ENCODE measurements at places on chromosomes 3 and 15. TPM values are rescaled to one million over a fixed set of nuclear protein-coding genes. Genes with fewer than 3 reads are reported as not detected.

DNA sequence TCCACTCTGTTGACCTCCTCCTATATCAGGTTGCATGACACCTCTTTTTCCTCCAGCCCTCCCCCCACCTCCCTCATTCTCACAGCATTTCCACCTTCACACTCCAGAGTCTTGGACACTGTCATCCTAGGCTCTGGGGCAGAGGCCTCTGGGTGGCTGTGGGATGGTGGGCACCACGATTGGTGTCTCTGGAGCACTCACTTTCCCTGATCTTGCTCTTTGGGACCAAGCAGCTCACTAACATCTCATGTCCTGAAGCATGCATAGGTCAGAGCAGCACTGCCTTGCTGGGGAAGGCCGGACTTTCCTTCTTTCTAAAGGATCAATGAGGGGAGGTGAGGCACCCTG lies 14.9 kb downstream of the ZBTB47 start:
- no peak for DNase-seq
- no peak overlapping the region for H3K27ac ChIP-seq
- peaks cover 7% of the 10 kb centered on the region for H3K4me1 ChIP-seq
- no peak overlapping the region for H3K4me3 ChIP-seq
- peaks cover 16% of the 10 kb centered on the region for H3K27me3 ChIP-seq
- no peaks in the 10 kb centered on the region for H3K36me3 ChIP-seq

DNA sequence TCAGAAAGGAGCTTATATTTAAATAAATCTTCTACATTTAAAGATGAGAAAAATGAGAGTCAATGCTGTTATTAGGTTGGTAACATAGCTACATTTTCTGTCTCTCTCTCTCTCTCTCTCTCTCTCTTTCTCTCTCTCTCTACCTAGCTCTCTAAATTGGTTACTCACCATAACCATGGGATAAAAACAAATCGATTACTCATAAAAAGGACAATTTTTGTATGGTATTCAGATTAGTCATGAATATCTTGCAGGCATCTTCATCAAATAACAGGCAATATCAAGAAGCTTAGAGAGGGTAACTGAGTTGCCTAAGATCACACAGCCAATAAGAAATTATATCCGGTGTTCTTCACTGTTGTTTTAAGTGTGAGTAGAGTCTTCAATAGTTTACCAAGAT lies 81.8 kb upstream of the ALCAM start:
- H3K4me1 ChIP-seq = peaks cover 10% of the 10 kb centered on the region
- H3K27me3 ChIP-seq = no peaks in the 10 kb centered on the region

- peak; percentile 26 for DNase-seq
- H3K27me3 ChIP-seq = no peaks in the 10 kb centered on the region
- H3K36me3 ChIP-seq = peaks cover 6% of the 10 kb centered on the region
- no peak overlapping the region for H3K4me3 ChIP-seq
These were observed 8.2 kb downstream of the TRNT1 start for GRCh38 chr3:3134750-3135448.

GRCh38 chr3:121651684-121652083 lies 9.0 kb downstream of the HCLS1 start:
- H3K27me3 ChIP-seq = no peaks in the 10 kb centered on the region
- no peak overlapping the region for H3K4me3 ChIP-seq
- no peak overlapping the region for H3K27ac ChIP-seq
- H3K36me3 ChIP-seq = no peaks in the 10 kb centered on the region

The SOX14 gene
- not detected for total RNA-seq

DNA sequence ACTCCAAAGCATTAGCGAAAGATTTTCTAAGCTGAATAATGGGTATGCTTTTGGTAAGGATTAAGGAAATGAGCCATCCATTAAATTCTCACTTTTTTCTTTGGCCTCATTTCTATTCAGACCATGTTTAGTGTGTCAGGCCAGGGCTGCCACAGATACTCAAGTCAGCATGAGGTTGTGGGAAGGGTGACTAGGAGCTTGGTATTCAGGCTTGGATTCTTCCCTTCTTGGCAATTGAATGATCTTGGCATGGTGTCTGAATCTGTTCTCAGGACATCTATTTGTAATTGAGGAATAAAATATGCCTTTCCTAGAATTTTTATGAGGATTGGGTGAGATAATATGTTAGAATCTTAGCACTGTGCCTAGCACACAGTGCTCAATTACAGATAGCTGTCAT lies 11.2 kb downstream of the CCNB2 start:
- H3K4me1 ChIP-seq = no peaks in the 10 kb centered on the region
- H3K27ac ChIP-seq = no peak overlapping the region
- peaks cover 26% of the 10 kb centered on the region for H3K36me3 ChIP-seq
- no peak for DNase-seq
- no peak overlapping the region for H3K4me3 ChIP-seq

The FANCD2OS gene
- not detected for total RNA-seq

The PLA2G4D gene
- not detected for total RNA-seq

GRCh38 chr3:42443819-42444436 lies 33.5 kb upstream of the LYZL4 start:
- H3K27me3 ChIP-seq = peaks cover 44% of the 10 kb centered on the region
- no peak overlapping the region for H3K27ac ChIP-seq
- H3K4me3 ChIP-seq = no peak overlapping the region
- no peaks in the 10 kb centered on the region for H3K4me1 ChIP-seq
- no peaks in the 10 kb centered on the region for H3K36me3 ChIP-seq
- peak; percentile 72 for DNase-seq

- peaks cover 19% of the 10 kb centered on the region for H3K27me3 ChIP-seq
- H3K4me1 ChIP-seq = peaks cover 14% of the 10 kb centered on the region
- peak; percentile 62 for DNase-seq
- H3K36me3 ChIP-seq = no peaks in the 10 kb centered on the region
- no peak overlapping the region for H3K27ac ChIP-seq
- H3K4me3 ChIP-seq = no peak overlapping the region
These were observed 55.8 kb downstream of the ZNF621 start for GRCh38 chr3:40580494-40581091.

The LRRC58 gene
- total RNA-seq = 15.8 TPM

DNA sequence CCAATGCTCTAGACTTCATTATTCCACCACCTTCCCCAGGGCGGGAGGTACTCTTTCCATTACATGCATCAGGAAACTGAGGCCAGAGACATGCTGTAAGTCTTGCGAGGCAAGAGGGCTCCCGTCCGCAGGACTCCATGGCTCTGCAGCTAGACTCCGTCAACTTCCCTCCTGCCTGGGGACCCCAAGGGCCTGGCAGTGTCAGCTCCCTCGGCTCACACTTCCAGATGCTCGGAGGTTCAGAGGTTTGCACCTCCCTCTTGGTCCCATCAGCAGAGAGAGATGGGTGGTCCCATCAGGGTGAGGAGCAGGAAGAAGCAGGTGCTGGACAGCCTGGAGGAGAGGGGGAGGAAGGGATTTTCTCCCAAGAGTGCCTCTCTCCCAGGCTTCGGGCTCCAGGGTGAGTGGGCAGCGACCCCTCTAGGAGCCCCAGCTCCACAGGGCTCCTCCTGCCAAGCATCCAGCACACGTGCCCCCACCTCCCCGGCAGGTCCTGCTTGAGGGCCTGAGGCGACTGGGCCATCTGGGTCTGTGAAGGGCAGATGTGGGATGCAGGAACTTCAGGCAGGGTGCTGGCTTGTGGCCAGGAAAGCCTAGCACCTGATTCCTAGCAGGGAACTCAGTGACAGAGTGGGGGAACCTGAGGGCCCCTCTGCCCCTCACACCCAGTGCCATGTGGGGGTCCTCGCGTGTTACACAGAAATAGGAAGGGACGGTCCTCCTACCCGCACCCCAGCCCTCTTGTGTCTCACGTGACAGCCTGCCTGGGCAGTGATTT lies 9.3 kb downstream of the PAK6 start:
- no peak for DNase-seq
- no peak overlapping the region for H3K4me3 ChIP-seq
- H3K4me1 ChIP-seq = peaks cover 19% of the 10 kb centered on the region
- H3K27me3 ChIP-seq = peaks cover 56% of the 10 kb centered on the region

DNA sequence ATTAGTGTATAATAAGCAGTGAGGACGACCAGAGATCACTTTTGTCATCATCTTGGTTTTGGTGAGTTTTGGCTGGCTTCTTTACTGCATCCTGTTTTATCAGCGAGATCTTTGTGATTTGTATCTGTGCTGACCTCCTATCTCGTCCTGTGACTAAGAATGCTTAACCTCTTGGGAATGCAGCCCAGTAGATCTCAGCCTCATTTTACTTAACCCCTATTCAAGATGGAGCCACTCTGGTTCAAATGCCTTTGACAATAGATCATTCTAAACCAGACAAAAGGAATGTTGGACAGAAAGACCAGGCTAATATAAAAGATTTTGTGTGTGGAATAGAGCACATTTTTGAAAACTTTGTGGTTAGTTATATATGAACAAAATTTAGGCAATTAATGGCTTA lies 618.5 kb upstream of the BCHE start:
- no peaks in the 10 kb centered on the region for H3K4me1 ChIP-seq
- no peaks in the 10 kb centered on the region for H3K36me3 ChIP-seq
- DNase-seq = no peak
- H3K27ac ChIP-seq = no peak overlapping the region

GRCh38 chr15:51580982-51581381 lies 41.6 kb downstream of the DMXL2 start:
- H3K36me3 ChIP-seq = no peaks in the 10 kb centered on the region
- no peaks in the 10 kb centered on the region for H3K27me3 ChIP-seq
- H3K4me1 ChIP-seq = peaks cover 11% of the 10 kb centered on the region
- H3K4me3 ChIP-seq = no peak overlapping the region

DNA sequence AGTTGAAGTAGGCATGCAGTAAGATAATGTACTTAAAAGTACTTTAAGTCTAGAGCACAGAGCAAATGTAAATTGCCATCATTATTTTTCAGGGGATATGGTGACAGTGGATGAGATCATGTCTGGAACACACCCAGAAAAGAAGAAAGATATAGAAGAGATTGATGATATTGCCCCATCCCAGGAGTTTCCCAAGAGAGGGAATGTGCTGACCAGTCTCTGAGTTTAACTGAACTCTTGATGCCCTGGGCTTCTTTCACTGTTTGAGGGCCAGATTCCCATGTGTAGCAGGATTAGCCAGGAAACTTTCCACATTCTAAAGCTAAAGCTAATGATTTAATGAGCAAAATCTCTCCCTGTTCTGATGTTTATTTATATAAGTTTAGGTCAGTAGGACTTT lies 366.8 kb upstream of the UMPS start:
- DNase-seq = peak; percentile 38
- no peaks in the 10 kb centered on the region for H3K36me3 ChIP-seq
- no peak overlapping the region for H3K4me3 ChIP-seq
- H3K27ac ChIP-seq = no peak overlapping the region

GRCh38 chr3:49454458-49454857 lies 15.6 kb upstream of the DAG1 start:
- no peak overlapping the region for H3K4me3 ChIP-seq
- no peak overlapping the region for H3K27ac ChIP-seq
- no peak for DNase-seq
- H3K36me3 ChIP-seq = no peaks in the 10 kb centered on the region
- peaks cover 24% of the 10 kb centered on the region for H3K4me1 ChIP-seq

DNA sequence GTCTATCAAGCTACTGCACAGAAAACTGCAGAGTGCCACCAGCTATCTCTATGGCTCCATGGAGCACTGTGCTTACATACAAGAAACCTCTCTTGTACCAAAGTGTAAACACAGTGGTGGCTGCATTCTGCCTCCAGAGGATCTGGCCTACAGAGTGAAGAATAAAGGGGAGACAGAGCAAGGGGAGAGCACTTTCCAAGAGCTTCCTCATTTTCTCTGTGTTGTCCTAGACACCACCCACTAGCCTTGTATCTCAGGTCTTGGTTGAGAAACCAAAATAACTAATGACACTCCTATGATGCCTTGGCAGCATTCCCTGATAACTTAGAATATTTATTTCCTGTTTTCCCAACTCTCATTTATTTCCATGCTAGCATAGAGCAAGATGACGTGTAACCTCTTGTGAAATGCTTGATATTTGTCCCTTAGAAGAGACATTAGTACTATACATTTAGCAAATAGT lies 56.9 kb upstream of the PHLDB2 start:
- peak overlapping the region; percentile 96 for H3K27ac ChIP-seq
- peaks cover 56% of the 10 kb centered on the region for H3K4me1 ChIP-seq
- H3K36me3 ChIP-seq = no peaks in the 10 kb centered on the region
- peak overlapping the region; percentile 64 for H3K4me3 ChIP-seq
- peak; percentile 89 for DNase-seq
- H3K27me3 ChIP-seq = no peaks in the 10 kb centered on the region

The CLRN1 gene
- not detected for total RNA-seq

The TEX55 gene
- not detected for total RNA-seq

DNA sequence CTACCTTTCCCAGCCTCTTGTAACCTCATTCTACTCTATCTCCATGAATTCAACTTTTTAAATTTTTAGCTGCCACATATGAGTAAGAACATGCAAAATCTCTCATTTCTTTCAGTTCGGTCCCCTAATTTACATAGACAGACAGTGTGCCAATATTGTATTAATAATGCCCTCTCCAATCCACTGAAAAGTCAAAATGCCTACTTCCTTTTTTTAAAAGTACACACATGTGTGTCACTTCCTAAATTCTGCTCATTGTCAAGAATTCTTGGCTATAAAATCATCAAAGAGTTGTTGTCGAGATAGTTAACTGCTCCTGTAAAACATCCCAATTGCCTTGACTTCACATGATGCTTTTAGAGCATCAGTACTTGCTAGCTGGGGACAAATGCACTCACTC lies 84.2 kb upstream of the IL12A start:
- H3K4me3 ChIP-seq = peak overlapping the region; percentile 36
- DNase-seq = no peak
- peaks cover 21% of the 10 kb centered on the region for H3K36me3 ChIP-seq
- peaks cover 1% of the 10 kb centered on the region for H3K27me3 ChIP-seq
- H3K4me1 ChIP-seq = peaks cover 65% of the 10 kb centered on the region
- peak overlapping the region; percentile 52 for H3K27ac ChIP-seq

The TMEM45A gene
- total RNA-seq = 27.3 TPM

DNA sequence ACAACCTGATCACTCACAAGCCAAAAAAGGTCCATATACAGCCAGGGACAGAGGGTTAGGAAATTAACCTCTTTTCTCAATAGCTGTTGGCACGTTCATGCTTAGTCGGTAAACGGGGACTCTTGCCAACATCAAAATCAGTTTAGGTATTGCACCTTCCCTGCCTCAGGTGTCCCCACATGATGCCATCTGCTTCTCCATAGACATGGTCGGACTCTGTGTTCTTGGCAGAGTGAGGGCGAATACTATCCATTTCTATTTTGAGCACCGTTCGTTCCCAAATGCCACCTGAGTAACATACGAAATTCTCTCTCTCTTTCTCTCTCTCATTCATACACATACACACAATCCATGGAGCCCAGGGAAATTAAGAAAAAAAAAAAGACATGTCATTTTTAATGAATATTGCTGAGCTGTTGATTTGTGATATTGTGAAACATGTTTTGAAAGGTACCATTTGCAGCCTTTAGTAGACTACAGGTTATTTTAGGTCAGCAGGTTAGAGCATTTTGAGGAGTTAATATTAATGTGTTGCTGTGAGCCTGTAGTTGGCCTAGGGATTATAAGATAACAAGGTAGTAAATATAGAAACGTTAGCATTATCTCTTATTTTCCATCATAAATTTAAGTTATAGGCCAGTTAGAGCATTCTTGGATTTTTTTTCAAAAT lies 78.5 kb downstream of the GHSR start:
- H3K27ac ChIP-seq = no peak overlapping the region
- H3K36me3 ChIP-seq = peaks cover 49% of the 10 kb centered on the region
- DNase-seq = no peak

Data from HFFc6 (cell line).